Testis (tissue), 5 donors: ENCODE measurements at places on chromosomes 6 and 20.
A peak's percentile ranks its signal among the peaks of the same experiment; 100 is the strongest.

- no peak overlapping the region for H3K4me3 ChIP-seq
- no peaks in the 10 kb centered on the region for H3K36me3 ChIP-seq
- H3K27ac ChIP-seq: no peak overlapping the region
Observed at GRCh38 chr6:20180935-20181334, 31.3 kb downstream of the MBOAT1 start.

- H3K27ac ChIP-seq: no peak overlapping the region
- no peaks in the 10 kb centered on the region for H3K36me3 ChIP-seq
- DNase-seq: no peak
- no peaks in the 10 kb centered on the region for H3K4me1 ChIP-seq
Observed at GRCh38 chr6:8948733-8949132, 513.4 kb upstream of the SLC35B3 start.

DNA sequence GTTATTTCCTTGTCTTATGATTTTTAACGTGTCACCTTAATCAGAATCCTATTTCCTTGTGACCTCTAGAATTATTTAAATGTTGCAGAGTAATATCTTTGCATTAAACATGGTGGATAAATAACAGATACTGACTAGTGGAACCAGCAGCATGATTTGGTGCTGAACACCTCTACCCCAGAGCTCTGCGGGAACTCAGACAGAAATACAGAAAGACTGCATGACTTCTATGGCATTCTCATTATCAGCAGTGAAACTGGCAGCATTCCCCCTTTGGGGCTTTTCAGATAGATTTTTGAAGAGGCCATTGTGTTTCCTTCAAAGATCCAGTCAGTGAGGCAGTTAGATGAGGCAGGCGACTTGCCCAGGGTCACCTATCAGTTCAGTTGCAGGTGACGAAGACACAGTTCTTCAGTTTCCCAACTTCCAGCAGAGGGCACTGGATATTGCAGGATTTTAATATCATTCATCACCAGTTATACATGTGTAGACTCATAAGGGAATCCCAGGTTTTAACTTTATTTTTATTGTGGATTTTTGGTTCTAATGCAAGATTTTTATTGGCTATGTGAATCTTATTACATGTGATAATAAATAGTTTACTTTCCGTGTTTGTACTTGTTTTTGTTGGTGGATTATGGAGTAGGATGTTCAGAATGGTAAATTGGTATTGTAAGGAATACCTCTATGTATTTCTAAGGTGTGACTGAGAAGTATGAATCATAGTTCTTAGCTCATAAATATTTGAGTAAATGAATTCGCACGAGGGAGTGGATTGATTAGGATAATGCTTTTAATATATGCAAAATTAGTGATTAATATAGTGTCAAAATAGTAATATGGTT, 81.3 kb downstream of the AFDN start:
- H3K27ac ChIP-seq: no peak overlapping the region
- no peaks in the 10 kb centered on the region for H3K36me3 ChIP-seq
- DNase-seq: peak; percentile 52
- peaks cover 3% of the 10 kb centered on the region for H3K4me1 ChIP-seq
- no peak overlapping the region for H3K4me3 ChIP-seq

- no peak for DNase-seq
- H3K27me3 ChIP-seq: no peaks in the 10 kb centered on the region
- H3K36me3 ChIP-seq: no peaks in the 10 kb centered on the region
- peak overlapping the region; percentile 51 for H3K4me3 ChIP-seq
- peaks cover 16% of the 10 kb centered on the region for H3K4me1 ChIP-seq
Observed at GRCh38 chr6:127120023-127120786, 1.7 kb downstream of the RSPO3 start.

- no peaks in the 10 kb centered on the region for H3K36me3 ChIP-seq
- no peaks in the 10 kb centered on the region for H3K27me3 ChIP-seq
- no peak for DNase-seq
- H3K4me1 ChIP-seq: no peaks in the 10 kb centered on the region
- no peak overlapping the region for H3K27ac ChIP-seq
- H3K4me3 ChIP-seq: no peak overlapping the region
Observed at GRCh38 chr6:24865161-24865560, 66.4 kb upstream of the ARMH2 start.

GRCh38 chr20:53643031-53643832, 49.6 kb upstream of the ZNF217 start:
- H3K27ac ChIP-seq: peak overlapping the region; percentile 23
- no peaks in the 10 kb centered on the region for H3K36me3 ChIP-seq
- H3K27me3 ChIP-seq: no peaks in the 10 kb centered on the region
- DNase-seq: no peak

DNA sequence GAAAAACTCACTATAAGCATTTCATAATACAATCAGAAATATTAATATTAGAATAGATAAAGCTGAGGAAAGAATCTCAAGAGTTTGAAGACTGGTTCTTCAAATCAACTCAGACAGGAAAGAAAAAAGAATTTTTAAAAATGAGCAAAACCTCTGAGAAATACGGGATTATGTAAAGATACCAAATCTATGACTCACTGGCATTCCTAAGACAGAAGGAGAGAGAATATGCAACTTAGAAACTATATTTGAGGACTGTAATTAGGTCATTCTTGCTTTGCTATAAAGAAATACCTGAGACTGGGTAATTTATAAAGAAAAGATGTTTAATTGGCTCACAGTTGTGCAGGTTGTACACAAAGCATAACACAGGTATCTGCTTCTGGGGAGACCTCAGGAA, 665.1 kb downstream of the RNF144B start:
- no peaks in the 10 kb centered on the region for H3K4me1 ChIP-seq
- H3K4me3 ChIP-seq: no peak overlapping the region

GRCh38 chr20:45924391-45925261, 9.9 kb upstream of the PCIF1 start:
- no peaks in the 10 kb centered on the region for H3K27me3 ChIP-seq
- H3K36me3 ChIP-seq: no peaks in the 10 kb centered on the region
- peaks cover 35% of the 10 kb centered on the region for H3K4me1 ChIP-seq

- H3K4me3 ChIP-seq: no peak overlapping the region
- H3K4me1 ChIP-seq: peaks cover 12% of the 10 kb centered on the region
- no peaks in the 10 kb centered on the region for H3K36me3 ChIP-seq
- no peaks in the 10 kb centered on the region for H3K27me3 ChIP-seq
- no peak overlapping the region for H3K27ac ChIP-seq
- no peak for DNase-seq
Observed at GRCh38 chr6:98839781-98840361, 5.5 kb downstream of the POU3F2 start.

DNA sequence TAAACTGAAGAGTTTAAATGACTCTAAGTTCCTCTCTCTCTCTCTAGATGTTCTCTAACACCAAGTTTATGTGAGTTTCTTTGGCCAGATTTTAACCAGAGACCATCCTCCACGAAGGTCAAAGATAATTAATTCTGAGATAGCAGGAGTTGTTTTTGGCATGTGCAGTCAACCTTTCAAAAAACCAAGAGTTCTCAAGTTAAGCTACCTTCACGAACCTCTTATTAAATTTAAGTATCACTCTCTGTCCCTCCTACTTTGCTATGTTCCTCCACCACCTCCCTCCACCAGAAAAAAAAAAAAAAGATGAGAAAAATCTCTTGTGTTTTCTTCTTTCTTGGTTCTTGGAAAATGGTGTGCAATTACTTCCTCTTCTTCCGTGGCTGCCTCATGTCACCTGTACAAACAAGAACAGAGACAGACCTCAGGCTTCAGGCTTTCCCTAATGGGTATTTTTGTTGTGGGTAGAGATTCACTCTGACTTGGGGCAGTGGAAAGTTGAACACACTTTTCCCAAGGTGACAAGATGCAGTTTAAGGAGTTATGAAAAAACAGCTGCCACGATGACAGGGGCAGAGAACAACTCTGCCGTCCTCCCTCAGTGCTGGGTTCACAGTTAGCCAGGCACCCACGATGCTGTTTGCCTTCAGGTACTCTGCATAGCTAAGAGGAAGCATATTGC, 64.3 kb downstream of the ADTRP start:
- H3K27ac ChIP-seq: no peak overlapping the region
- no peaks in the 10 kb centered on the region for H3K4me1 ChIP-seq
- no peak overlapping the region for H3K4me3 ChIP-seq
- H3K27me3 ChIP-seq: no peaks in the 10 kb centered on the region

- no peak for DNase-seq
- H3K36me3 ChIP-seq: no peaks in the 10 kb centered on the region
- H3K27me3 ChIP-seq: no peaks in the 10 kb centered on the region
- no peaks in the 10 kb centered on the region for H3K4me1 ChIP-seq
Observed at GRCh38 chr20:63016514-63017075, 9.8 kb upstream of the BHLHE23 start.

- DNase-seq: no peak
- no peak overlapping the region for H3K4me3 ChIP-seq
- H3K27me3 ChIP-seq: no peaks in the 10 kb centered on the region
Observed at GRCh38 chr6:130216620-130217019, 6.1 kb downstream of the SAMD3 start.

- no peak for DNase-seq
- no peak overlapping the region for H3K4me3 ChIP-seq
- no peaks in the 10 kb centered on the region for H3K27me3 ChIP-seq
- no peaks in the 10 kb centered on the region for H3K4me1 ChIP-seq
- H3K27ac ChIP-seq: no peak overlapping the region
Observed at GRCh38 chr20:19633985-19634384, 124.1 kb upstream of the RIN2 start.

GRCh38 chr6:41557335-41557734, 11.2 kb downstream of the FOXP4 start:
- no peak overlapping the region for H3K27ac ChIP-seq

- peak overlapping the region; percentile 67 for H3K27ac ChIP-seq
- DNase-seq: peak; percentile 58
- H3K36me3 ChIP-seq: no peaks in the 10 kb centered on the region
- no peak overlapping the region for H3K4me3 ChIP-seq
- no peaks in the 10 kb centered on the region for H3K27me3 ChIP-seq
Observed at GRCh38 chr6:11214084-11214833, 18.2 kb downstream of the NEDD9 start.

DNA sequence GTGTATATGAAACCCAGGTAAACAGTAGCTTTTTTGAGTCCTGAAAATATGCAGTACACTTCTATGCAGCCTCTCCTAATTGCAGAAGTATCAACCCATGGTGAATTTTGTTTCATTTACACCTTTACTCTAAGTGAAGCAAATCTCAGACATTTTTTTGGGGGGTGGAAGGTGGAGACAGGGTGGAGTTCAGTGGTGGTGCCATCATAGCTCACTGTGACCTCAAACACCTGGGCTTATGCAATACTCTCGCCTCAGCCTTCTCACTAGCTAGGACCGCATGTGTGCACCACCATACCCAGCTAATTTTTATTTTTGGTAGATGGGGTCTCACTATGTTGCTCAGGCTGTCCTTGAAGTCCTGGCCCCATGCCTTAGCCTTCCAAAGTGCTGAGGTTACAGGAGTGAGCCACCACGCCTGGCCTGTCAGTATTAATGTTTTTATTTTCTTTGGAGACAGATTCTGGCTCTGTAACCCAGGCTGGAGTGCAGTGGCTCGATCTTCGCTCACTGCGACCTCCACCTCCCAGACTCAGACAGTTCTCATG, 80.3 kb downstream of the JARID2 start:
- H3K27ac ChIP-seq: no peak overlapping the region
- no peaks in the 10 kb centered on the region for H3K36me3 ChIP-seq
- H3K27me3 ChIP-seq: no peaks in the 10 kb centered on the region
- no peak overlapping the region for H3K4me3 ChIP-seq

- no peaks in the 10 kb centered on the region for H3K27me3 ChIP-seq
- no peak overlapping the region for H3K27ac ChIP-seq
- H3K4me1 ChIP-seq: peaks cover 2% of the 10 kb centered on the region
- no peaks in the 10 kb centered on the region for H3K36me3 ChIP-seq
- DNase-seq: no peak
Observed at GRCh38 chr20:15656124-15656523, 917.1 kb downstream of the KIF16B start.

DNA sequence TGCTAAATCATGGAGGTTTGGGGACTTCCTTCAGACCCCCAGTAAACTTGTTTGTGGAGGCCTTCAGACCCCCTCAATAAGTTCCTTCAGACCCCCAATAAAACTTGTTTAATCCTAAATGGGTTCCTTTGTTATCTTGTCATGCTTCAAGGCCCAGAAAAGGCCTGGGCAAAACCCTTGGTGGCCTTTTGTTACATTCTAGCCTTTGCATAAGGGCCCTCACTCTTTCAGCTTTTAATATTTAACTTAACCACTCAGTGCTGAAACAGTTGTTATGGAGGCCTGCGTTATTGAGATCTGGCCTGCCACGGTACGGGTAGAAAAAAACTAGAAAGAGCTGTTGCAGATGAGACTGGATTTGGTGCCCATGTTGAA, 4.3 kb upstream of the DYNLRB1 start:
- H3K4me1 ChIP-seq: no peaks in the 10 kb centered on the region
- H3K4me3 ChIP-seq: no peak overlapping the region
- no peaks in the 10 kb centered on the region for H3K36me3 ChIP-seq

DNA sequence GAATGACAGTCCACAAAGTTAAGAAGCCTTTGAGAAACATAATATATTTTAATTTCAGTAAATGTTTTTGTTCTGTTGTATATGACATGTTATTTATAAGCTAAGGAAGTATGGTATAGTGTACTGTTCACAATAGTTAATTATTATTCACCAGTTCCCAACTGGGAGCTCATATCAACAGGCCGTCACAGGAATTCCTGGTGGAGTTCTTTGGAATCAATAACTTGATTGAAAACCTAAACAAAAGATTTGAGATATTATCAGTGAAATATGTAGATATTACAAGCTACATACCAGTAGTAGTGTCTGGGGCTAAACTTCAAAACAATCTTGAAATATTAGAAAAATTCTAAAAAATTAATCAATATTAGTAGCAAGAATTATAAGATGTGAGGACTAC, 60.3 kb downstream of the NOX3 start:
- no peak for DNase-seq
- no peak overlapping the region for H3K27ac ChIP-seq
- H3K27me3 ChIP-seq: no peaks in the 10 kb centered on the region
- H3K4me1 ChIP-seq: no peaks in the 10 kb centered on the region

- H3K27me3 ChIP-seq: no peaks in the 10 kb centered on the region
- H3K4me1 ChIP-seq: no peaks in the 10 kb centered on the region
- no peak overlapping the region for H3K4me3 ChIP-seq
- H3K36me3 ChIP-seq: no peaks in the 10 kb centered on the region
- no peak for DNase-seq
Observed at GRCh38 chr6:111091987-111092386, 4.7 kb downstream of the SLC16A10 start.

DNA sequence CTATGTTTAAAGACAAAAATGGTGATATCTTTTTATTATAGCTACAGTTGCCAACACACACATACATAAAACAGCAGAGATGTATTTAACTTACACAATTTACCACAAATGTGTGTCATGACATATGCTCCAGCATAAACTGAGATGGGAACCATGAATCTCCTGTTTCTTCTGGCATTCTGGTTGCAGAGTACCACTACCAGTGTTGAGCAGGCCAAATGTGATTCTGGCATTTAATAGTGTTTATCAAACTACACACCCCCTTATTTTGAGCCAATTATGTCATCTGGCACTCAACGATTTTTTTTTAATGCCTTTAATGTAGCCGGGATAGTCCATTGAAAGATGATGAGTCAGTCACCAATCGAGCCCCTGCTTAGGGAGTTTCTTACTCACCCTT, 59.0 kb upstream of the TPD52L1 start:
- no peaks in the 10 kb centered on the region for H3K4me1 ChIP-seq
- no peak overlapping the region for H3K4me3 ChIP-seq
- H3K27me3 ChIP-seq: no peaks in the 10 kb centered on the region
- no peaks in the 10 kb centered on the region for H3K36me3 ChIP-seq
- no peak for DNase-seq

- no peak overlapping the region for H3K4me3 ChIP-seq
- peaks cover 7% of the 10 kb centered on the region for H3K4me1 ChIP-seq
- no peak overlapping the region for H3K27ac ChIP-seq
- H3K27me3 ChIP-seq: no peaks in the 10 kb centered on the region
Observed at GRCh38 chr6:167472880-167473279, 148.0 kb downstream of the TTLL2 start.

GRCh38 chr6:39951716-39952115, 17.5 kb upstream of the MOCS1 start:
- DNase-seq: peak; percentile 32
- H3K27me3 ChIP-seq: no peaks in the 10 kb centered on the region
